A673 (cell line): ENCODE measurements at places on chromosomes 5 and 9.
A peak's percentile ranks its signal among the peaks of the same experiment; 100 is the strongest.

DNA sequence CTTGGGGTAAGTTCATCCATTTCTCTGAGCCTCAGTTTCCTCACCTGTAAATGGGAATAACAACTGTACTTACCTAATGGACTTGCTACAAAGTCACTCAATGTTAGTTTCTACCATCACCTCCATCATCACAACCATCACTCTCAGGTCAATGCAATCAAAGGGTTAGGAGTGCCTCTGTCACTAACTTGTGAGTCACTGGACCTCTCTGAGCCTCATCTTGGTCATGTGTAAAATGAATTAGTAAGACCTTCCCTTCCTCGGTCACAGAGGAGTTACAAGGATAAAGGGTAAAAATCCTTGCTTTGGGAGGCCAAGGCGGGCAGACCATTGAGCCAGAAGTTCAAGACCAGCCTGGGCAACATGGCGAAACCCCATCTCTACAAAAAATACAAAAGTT, 12.8 kb downstream of the FABP6 start:
- DNase-seq: no peak

GRCh38 chr5:141182248-141182647, at the start of gene PCDHB16:
PCDHB16 (plus strand) TSS chr5:141182387; CDS start chr5:141182560, 173 bp downstream.
- DNase-seq: peak; percentile 90

- DNase-seq: no peak
Measured at GRCh38 chr9:17280350-17281012, 145.6 kb downstream of the CNTLN start.

- no peak for DNase-seq
Measured at GRCh38 chr9:84228130-84228720, 112.3 kb downstream of the SLC28A3 start.

DNA sequence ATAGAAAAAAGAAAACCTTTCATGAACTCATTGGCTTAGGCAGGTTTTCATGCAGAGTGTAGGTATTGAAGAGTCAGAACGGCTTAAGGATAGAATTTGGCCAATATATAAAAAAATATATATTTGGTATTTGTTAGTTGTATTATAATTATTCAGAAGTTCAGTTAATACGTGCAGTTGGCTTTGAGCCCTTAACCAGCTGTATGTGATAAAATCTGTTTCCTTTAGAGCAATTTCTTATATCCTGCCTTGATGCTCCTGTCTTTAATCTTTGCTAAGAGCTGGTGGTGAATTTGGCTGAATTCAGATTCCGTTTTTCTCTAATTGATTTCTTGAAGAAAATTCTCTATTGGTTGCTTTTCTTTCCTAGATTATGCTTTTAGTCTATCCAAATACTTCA, 3.7 kb downstream of the ANXA1 start:
- DNase-seq: peak; percentile 60

DNA sequence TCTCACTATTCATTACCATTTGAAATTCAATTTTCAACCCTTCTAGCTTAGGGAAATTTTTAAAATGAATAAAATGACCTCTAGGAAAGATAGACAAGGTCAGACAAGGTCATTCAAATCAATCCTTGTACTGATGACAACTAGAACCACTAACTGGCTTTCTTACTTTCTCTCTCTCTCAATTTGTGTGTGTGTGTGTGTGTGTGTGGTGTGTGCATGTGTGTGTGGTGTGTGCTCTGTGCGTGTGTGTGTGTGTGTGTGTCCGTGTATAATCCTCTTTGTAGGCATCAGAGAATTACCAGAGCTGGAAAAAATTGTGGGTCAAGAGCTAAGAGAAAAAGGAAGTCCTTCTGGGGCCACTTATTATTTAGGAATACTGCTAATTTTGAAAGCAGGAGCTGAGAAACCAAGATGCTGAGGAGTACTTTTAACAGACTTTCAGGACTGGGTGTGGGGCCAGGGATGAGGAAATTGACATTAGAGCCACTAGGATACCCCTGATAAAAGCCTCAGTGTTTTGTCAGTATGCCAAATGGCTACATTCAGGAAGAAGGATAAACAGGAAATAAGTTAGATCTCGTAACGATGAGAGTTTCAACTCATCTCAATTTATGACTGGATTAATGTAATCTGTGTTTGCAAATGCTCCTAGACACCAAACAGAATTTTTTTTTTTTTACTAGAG, 723.3 kb downstream of the CETN3 start:
- peak; percentile 81 for DNase-seq

- no peak for DNase-seq
Measured at GRCh38 chr5:111722140-111722539, 34.9 kb downstream of the NREP start.

DNA sequence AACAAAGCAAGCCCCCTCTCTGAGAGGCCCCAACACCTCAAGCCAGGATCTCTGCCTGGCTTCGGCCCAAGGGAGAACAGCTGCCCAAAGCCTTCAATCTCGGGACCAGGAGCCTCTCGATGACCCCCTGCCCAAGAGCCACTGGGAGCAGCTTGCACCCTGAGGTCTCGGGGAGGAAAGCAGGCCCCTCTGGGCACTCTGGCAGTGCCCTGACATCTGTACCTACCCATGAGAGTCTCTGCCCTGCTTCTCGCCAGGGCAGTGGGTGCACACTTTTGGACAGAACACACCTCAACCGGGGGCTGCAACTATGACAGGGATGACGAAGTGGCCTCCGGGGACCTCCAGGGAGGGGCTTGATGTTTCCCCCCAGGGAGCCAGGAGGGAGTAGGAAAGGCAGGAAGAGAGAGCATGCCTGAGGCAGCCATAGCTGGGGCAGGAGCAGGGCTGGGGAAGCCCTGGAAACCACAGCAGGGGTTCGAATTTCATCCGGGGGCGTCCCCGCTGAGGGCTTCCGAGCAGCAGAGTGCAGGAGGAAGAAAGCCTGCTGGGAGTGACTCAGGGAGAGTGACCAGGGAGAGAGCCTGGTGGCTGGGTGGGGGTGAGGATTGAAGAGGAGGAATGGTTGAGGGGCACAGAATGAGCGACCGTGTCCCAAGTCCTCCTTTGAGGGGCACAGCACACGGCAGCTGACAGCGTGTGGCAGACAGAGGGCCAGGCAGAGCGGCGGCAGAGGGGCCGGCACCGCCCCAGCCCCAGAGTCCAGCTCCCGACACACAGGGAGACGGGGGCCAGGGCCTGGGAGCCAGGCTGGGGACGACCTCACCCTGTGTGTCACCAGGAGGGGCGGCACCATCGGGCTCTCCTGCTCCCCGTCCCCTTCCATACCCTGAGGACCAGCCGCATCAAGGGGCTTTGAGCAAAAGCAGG, 1.8 kb downstream of the LPCAT1 start:
- peak; percentile 75 for DNase-seq

DNA sequence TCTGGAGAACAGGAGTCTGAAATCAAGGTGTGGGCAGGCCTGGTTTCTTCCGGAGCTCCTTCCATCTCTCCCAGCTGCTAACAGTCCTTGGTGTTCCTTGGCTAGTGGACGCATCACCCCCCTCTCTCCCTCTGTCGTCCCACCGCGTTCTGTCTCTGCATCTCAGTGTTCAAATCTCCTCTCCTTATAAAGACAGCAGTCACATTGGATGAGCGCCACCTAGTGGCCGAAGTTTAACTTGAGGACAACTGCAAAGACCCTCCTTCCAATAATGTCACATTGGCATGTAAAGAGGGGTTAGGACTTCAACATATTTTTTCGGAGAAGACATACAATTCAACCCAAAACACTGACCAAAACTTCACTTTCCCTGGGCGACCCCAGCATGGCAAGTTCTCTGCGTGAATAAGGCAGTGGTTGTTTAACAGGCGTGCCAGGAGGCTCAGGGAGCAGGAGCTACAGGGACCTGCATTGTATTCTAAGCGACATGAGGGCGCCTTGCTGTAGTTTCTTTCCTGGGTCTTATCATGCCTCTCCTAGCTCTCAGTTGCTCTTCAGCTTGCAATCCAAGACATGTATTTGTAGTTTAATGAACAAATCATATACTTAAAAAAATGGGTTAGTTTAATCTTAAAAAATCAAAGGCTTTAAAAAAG, 27.9 kb upstream of the BASP1 start:
- peak; percentile 93 for DNase-seq

GRCh38 chr9:126532951-126533925, 80.5 kb upstream of the LMX1B start:
- DNase-seq: no peak

- DNase-seq: no peak
Measured at GRCh38 chr9:138023394-138024124, 146.0 kb downstream of the CACNA1B start.
